ENCODE measurements at places on chromosomes 5 and 9.

GRCh38 chr5:6652025-6652424 lies 18.8 kb downstream of the SRD5A1 start:
- no peak for DNase-seq

- DNase-seq: no peak
Measured at GRCh38 chr9:130892477-130893304, 3.9 kb downstream of the QRFP start.

GRCh38 chr9:126125992-126126409 lies 200.6 kb upstream of the MVB12B start:
- DNase-seq: no peak

DNA sequence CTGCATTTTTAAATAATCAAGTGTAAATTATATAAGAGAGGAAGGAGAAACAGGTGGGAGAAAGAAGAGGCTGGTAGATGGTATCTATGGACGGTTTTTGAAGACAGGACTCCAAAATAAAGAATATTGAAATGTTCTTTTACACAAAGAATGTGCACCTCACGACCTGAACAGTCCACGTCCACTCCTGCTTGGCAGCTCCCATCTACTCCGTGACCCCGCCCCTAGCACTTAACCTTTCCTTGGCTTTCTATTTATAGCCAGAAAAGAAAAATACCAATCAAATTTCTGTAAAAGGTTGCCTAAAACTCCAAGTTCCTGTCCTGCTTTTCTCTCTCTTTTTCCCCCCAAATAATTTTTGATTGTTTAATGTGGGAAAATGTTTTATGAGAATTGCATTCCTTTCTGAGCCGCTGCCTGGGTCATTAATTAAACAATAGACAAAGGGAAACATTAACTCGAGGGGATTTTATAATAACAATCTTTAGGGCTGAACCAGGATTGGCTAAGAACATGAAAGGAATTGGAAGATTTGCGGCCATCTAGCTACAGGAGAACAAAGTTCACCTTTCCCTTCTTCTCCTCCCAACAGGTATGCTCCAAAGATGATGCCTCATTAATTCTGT lies 173.6 kb upstream of the MAP3K1 start:
- no peak for DNase-seq

DNA sequence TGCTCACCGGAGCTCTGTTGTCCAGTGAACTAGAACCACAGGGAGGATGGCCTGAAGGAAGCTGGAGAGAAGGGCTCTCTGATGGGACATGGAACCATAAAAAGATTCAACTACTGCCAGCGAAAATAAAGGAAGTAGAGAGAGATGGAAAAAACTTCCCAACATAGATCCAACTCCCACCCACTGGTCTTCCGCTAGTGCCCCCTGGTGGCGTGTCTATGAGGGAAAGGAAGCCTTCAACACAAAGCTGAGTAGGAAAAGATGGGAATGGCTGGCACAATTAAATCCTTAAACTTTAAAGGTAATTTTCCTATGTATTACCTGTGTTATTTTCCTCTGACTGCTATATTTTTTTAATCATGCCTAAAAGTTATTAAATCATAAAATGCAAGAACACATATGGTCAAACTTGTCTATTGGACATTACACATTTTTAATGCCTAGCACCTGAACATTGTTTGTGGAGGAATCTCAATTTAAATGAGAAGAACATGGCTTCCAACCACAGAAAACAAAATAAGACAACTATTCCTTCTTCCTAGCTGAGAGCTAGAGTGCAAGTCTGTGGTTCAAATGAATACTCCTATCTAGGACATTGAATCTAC lies 51.5 kb downstream of the CEP120 start:
- DNase-seq: peak; percentile 30

- no peak for DNase-seq
Measured at GRCh38 chr9:128260340-128260739, 15.5 kb downstream of the GOLGA2 start.

GRCh38 chr5:155833287-155833686 lies 493.7 kb upstream of the SGCD start:
- DNase-seq: no peak

DNA sequence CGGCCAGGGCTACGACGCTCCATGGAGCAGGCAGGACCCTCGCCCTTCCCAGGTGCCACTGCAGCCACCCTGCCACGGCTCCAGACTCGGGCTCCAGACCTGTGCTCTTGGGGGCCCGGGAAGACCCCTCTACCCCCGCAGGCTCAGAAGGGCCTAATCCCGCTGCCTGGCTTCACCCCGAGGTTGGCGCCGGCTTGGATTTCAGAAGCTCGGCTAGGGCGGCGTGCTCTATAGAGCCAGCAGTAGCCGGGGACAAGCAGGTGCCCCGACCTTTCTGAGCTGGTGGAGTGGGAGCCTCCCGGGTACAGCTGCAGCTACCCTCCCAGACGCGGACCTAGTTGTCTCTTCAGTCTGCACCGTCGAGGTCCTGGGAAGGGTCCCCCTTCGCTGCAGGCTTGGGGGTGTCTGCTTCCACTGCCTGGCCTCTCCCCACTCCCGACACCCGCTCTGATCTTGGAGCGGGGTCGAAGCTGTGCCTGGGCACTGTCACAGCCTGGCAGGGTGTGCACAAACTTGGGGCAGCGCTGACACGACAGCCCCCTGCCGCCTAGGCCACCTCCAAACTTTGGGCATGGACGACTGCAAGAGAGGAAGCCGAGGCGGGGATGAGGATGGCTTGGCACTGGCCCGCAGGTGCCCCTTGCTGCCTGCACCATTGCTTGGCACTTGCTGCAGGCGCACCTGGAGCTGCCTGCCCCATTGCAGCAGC lies 1366.1 kb upstream of the CDH9 start:
- DNase-seq: no peak
